Endothelial cell of umbilical vein (primary cell): ENCODE measurements at places on chromosomes 5 and 9. TPM values are rescaled to one million over a fixed set of nuclear protein-coding genes. Genes with fewer than 3 reads are reported as not detected.

DNA sequence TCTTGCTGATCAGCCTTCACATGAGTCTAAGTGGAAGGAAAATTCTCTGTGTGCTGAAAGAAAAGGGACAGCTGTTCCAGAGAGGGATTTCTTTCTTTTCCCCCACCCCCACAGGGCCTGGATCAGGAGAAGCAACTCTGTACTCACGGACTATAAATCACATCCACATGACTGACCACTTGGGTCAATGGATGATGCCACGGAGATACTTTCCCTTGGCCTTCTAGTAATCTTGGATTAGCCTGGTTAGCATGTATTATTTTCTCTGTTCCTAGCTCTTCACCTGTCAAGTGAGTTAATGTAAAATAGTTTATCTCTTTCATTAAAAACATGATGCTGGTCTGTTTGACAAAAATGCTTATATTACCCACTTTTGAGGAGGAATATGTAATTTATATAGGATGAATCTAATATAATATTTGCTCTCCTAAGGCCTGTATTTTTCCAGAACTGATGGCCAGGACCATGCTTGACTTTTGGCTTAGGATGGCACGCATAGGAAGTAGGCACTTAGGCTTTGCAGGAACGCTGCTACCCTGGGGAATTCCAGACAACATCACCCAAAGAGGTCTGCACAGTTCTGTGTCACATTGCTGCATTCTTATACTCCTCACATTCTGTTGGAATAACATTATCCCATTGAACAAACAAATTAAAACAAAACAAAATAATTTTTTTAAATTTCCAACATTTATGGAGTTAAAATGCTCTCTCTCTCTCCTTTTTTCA lies 892.1 kb downstream of the TLE1 start:
- no peak overlapping the region for H3K27ac ChIP-seq
- no peak for DNase-seq
- no peaks in the 10 kb centered on the region for H3K36me3 ChIP-seq
- H3K27me3 ChIP-seq = no peaks in the 10 kb centered on the region
- no peaks in the 10 kb centered on the region for H3K4me1 ChIP-seq
- H3K4me3 ChIP-seq = no peak overlapping the region

The POLR3G gene
- 15.0 and 16.7 TPM in 2 replicates for total RNA-seq

The ENHO gene
- total RNA-seq = not detected in 2 replicates

The ENTPD2 gene
- total RNA-seq = not detected in 2 replicates

The PPP6C gene
- total RNA-seq = 42.1 and 42.6 TPM in 2 replicates

DNA sequence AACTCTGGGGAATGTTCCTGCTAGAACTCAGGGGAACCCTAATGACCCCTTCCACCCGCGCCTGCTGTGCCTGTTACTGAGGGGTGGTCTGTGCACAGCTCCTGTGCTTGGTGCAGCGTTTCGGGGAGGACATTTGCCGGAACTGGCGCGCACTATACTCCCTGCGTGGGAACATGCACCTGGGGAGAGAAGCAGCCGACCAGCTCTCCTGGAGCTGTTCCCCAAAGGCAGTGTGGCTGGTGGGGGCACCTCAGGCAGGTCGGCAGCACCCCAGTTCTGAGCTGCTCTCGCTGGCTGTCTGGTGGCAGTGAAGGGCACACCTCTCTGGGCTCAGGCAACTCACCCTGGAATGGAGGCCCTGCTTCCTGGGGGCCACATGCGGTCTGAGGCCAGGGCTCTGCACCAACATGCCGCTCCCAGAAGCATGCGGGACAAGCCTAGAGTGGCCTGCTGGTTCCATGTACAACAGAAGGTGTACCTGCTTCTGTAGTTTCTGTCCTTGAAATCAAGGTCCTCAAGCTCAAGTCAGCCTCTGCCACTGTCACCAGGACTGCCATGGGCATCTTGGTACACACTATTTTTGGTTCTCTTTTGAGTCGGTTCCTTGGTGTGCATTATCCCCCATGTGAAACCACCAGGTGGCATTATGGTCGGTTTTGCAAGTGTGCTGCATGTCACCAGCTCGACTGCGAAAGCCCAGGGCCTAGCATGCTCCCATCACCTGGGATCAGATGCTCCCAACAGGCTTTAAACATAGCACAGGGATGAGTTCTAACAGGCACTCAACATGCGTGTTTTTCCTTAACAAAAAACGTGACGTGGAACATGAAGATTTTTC lies 7.8 kb upstream of the MRNIP start:
- H3K4me3 ChIP-seq = no peak overlapping the region
- no peak overlapping the region for H3K27ac ChIP-seq
- no peaks in the 10 kb centered on the region for H3K27me3 ChIP-seq
- no peaks in the 10 kb centered on the region for H3K4me1 ChIP-seq
- DNase-seq = no peak
